Stimulated activated CD8-positive, alpha-beta memory T cell treated with anti-CD3 and anti-CD28 coated beads, Interleukin-7, amount 100 ng/mL, for 1 hour (primary cell): ENCODE measurements at places on chromosomes 6 and 20.

DNA sequence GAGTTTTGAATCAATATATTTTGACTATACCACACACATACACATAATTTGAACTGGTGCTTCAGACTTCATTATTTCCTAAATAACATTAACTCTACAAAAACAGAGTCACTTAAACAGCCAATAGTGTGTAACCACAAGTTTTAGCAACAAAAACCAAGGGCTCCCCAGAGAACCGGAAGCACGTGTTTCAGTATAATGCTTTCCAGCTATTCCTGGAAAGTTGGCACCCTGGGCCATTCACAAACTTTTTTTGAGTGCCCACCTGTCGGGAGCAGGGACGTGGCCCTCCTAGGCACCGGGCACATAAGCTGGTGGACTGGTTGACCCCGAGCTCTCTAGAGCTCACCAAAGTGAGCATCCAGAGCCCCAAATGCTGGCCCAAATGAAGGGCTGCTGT lies 1.9 kb upstream of the SLC35D3 start:
- no peak for DNase-seq

DNA sequence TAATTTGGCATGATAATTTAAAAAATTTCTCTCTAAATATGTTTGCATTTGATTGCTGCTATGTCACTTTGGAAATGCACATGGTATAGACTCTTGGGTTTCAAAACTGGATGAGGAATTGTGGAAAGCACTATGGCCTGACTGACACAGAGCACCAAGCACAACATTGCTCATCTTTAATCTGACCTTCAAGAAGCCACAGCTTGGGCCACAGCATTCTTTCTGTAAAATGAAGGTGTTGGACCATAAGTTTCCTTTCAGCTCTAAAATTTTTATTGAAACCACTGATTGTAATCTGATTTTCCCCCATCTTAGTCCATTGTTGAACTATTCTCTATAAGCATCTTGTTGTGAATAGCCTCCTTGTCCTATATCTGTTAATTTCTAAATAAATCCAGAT lies 41.0 kb downstream of the QKI start:
- no peak for DNase-seq

GRCh38 chr20:48184229-48184628 lies 398.9 kb upstream of the SULF2 start:
- DNase-seq, result no peak

DNA sequence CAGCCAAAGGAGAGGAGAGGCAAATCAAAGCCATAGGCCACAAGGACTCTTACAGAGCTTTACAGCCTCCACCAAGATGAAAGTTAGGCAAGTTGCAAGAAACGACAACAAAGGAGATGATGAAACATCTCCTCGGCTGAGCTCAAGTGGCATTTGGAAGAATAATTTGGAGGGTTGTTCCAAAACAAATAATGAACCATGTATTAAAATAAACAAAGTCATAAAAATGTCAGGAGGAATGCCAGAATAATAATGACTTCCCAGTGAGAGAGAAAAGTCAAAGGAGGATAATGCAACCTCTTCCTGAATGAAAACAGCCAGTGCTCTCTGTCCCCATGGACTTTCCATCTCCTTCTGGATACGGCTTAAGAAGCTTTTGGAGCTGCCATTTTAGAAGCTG lies 371.4 kb upstream of the ID4 start:
- no peak for DNase-seq

GRCh38 chr6:43623880-43624785 lies 4.9 kb downstream of the GTPBP2 start:
- no peak for DNase-seq
